ENCODE measurements at places on chromosomes 7 and 10.

- no peak for DNase-seq
Observed at GRCh38 chr7:19106241-19107080, 11.0 kb downstream of the TWIST1 start.

DNA sequence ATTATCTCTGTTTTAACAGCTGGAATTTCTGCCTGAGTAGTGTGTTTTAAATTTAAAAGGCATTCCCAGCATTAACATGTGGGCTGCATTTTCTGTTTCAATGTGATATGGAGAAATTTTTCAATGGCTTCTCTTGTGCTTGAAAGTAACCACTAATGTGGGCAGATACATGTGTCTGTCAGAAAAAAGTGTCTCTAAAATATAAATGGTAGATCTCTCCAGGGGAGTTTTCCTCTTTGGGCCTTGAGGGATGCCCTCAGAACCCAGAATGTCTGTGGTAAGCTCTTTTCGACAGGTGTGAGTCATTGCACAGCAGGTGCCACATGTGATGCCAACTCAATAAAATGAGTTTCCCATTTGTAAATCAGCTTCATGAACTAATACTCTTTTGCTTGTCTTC is 221.1 kb downstream of the SEMA3E start:
- no peak for DNase-seq

DNA sequence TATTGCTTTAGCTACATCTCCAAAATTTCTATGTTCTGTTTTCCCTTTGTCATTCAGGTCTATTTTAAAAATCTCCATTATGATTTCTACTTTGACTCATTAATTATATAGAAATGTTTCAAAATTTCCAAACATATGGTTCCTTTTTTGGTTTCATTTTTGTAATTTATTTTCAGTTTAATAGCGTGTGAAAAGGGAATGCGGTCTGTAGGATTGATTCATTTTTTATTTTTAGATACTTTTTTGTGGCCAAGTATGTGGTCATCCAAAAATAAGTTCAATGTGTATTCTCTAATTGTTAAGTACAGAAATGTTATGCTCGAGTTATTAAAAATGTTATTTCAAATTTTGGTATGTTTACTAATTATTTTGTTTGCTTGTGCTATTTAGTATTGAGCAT is 72.5 kb upstream of the ANKRD1 start:
- no peak for DNase-seq

GRCh38 chr7:36312064-36312914 is 77.4 kb upstream of the ANLN start:
- no peak for DNase-seq

DNA sequence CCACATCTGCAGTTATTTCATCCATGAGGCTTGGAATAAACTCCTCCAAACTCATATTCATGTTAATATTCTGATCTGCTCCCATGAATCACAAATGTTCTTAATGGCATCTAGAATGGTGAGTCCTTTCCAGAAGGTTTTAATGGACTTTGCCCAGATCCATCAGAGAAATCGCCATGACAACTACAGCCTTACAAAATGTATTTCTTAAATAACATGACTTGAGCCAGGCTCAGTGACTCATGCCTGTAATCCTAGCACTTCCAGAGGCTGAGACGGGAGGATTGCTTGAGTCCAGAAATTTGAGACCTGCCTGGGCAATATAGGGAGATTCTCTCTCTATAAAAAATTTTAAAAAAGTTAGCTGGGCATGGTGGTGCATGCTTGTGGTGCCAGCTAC is 102.1 kb upstream of the TMEM168 start:
- DNase-seq: no peak

GRCh38 chr10:72126184-72126871 is 38.0 kb upstream of the SPOCK2 start:
- DNase-seq: no peak
